ENCODE measurements at places on chromosomes 2 and 18. TPM values are rescaled to one million over a fixed set of nuclear protein-coding genes. Genes with fewer than 3 reads are reported as not detected.

HOXD13 gene
- total RNA-seq = not detected

DNA sequence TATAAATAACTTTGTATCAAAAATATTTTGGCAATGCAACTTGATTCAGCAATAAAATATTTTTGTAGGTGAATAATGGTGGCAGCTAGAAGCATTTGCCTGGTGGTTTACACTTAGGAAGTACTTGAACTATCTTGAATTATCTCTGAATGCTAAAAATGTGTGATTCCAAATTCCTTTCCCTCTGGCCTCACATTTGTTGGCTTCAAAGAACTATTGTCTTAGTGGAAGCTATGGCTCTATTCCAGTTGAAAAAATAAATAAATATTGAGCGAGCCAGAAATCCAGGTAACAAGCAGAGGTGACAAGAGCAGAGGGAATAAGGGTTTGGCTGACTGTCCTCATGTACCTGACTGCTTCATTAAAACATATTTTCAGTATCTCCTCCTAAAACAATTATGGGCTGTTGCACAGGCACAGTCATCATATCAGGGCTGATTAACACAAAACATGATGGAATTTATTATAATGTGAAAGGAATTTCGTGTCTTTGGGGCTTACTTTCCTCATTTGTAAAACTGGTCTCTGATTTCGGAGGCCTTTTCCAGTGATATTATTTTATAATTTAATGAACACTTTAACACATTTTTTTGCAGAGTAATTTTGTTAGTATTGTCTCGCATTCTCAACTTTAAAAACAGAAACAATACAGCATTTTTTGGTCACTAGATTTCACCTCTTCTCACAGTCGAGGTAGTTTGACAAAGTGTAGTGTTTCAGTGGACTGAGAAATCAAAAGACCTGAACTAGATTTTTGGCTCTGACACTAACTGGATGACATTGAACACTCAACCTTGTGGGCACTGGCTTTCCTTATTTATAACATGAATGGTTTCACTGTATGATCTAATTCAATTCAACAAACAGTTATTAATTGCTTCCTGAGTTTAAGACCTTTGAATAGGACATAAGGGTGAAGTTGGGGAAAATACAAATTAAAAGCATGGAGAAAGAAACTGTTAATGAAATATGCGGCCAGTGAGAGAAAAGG, 7.8 kb upstream of the CAVIN2 start:
- DNase-seq = no peak
- peaks cover 4% of the 10 kb centered on the region for H3K36me3 ChIP-seq
- H3K27me3 ChIP-seq = peaks cover 64% of the 10 kb centered on the region
- no peaks in the 10 kb centered on the region for H3K4me1 ChIP-seq

ADD2 gene
- total RNA-seq = 1.3 TPM

DNA sequence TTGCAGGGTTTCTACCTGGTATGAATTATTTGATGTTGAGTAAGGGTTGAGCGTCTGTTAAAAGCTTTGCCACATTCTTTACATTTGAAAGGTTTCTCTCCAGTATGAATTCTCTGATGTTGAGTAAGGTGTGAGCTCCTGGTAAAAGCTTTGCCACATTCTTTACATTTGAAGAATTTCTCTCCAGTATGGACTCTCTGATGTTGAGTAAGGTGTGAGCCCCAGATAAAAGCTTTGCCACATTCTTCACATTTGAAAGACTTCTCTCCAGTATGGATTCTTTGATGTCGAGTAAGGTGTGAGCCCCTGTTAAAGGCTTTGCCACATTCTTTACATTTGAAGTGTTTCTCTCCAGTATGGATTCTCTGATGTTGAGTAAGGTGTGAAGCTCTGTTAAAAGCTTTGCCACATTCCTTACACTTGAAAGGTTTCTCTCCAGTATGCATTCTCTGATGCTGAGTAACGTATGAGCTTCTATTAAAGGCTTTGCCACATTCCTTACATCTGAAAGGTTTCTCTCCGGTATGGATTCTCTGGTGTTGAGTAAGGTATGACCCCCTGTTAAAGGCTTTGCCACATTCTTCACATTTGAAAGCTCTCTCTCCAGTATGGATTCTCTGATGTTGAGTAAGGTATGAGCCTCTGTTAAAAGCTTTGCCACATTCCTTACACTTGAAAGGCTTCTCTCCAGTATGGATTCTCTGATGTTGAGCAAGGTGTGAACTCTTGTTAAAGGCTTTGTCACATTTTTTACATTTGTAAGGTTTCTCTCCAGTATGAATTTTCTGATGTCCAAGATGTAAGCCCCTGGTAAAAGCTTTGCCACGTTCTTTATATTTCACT, 27.1 kb downstream of the ZNF519 start:
- H3K4me1 ChIP-seq = no peaks in the 10 kb centered on the region
- no peaks in the 10 kb centered on the region for H3K27me3 ChIP-seq

GRCh38 chr2:46364797-46365457, 67.7 kb downstream of the EPAS1 start:
- peaks cover 11% of the 10 kb centered on the region for H3K27me3 ChIP-seq
- peaks cover 25% of the 10 kb centered on the region for H3K4me1 ChIP-seq
- H3K27ac ChIP-seq = no peak overlapping the region
- H3K36me3 ChIP-seq = no peaks in the 10 kb centered on the region
- no peak for DNase-seq

IMPACT gene
- total RNA-seq = 16.4 TPM

DNA sequence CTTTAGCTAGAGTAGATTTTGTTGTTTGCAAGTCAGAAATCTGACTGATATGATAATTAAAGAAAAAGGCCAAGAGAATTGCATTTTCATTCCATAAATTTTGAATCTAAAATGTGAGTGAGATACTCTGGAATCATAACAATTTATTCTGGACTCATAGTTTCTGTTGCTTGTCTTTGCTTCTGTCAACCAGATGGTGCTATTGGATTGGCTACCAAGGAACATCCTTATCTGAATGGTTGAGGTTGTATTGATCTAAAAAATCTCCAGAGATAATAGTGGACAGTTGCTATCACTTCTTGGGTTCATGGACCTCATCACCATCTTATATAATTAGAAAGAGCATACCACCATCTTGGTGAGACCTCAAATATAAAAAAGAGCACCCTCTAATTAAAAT, 34.0 kb upstream of the CPS1 start:
- DNase-seq = no peak
- H3K4me3 ChIP-seq = no peak overlapping the region
- no peak overlapping the region for H3K27ac ChIP-seq
- H3K4me1 ChIP-seq = peaks cover 2% of the 10 kb centered on the region

GAREM1 gene
- 0.10 TPM for total RNA-seq

- no peak for DNase-seq
- peaks cover 18% of the 10 kb centered on the region for H3K4me1 ChIP-seq
- H3K27ac ChIP-seq = peak overlapping the region; percentile 83
- no peaks in the 10 kb centered on the region for H3K36me3 ChIP-seq
Measured at GRCh38 chr18:13366541-13366940, 148.0 kb downstream of the LDLRAD4 start.

DNA sequence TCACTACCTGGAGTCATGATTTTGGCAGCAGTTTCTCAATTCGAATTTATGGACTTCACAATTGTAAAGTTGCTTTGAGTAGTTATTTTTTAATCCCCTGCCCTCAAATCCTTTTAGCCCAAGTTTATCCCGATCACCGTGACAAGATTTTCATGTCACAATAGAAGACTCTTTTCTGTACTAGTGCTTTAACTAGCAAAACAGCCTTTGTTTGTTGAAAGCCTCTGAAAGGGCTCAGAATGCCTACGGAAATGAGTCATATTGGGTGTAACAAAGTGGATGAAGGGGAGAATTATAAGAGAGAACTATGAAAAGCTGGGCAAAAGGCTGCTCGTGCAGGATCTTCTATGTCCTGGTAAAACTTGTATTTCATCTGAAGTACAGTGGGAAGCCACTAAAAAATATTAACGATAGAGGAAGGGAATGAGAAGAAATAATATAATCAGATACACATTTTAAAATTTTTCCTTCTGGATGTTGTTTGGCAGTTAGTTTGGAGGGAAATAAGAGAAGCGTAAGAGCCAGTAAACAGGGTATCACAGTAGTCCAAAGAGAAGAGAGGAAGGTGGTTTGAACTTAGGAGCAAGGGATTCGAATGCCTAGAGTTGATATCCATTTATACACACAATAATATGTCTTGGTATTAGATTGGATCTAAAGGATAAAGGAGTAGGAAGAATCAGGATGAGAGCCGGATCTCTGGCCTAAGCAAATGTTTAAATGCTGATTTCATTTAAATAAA, 114.9 kb downstream of the GALNT13 start:
- no peaks in the 10 kb centered on the region for H3K27me3 ChIP-seq
- no peak overlapping the region for H3K4me3 ChIP-seq
- no peak for DNase-seq
- H3K27ac ChIP-seq = no peak overlapping the region
- no peaks in the 10 kb centered on the region for H3K4me1 ChIP-seq

DNA sequence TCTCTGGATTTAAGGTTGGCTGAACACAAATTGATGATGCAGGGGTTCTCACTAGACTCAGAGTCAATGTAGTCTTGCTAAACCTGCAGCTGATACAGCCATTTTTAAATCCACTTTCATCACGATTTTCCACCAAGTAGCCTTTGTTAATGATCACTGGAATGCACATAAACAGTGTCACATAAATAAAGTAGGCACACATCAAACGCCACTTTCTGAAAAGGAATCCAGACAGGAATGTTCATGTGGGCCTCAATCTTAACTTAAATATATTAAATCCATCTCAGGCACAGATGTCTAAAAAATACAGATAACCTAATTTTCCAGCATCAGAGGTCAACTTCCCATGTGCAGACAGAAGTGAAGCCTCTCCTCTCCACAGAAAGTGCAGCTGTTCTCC, 58.3 kb downstream of the LAMA1 start:
- H3K27ac ChIP-seq = no peak overlapping the region
- no peaks in the 10 kb centered on the region for H3K4me1 ChIP-seq

TMEM37 gene
- total RNA-seq = not detected

GRCh38 chr2:145404690-145405089, 884.8 kb upstream of the ZEB2 start:
- no peak for DNase-seq
- H3K4me1 ChIP-seq = no peaks in the 10 kb centered on the region
- H3K27me3 ChIP-seq = no peaks in the 10 kb centered on the region
- no peak overlapping the region for H3K4me3 ChIP-seq
- H3K27ac ChIP-seq = no peak overlapping the region

GRCh38 chr2:70467831-70468779, 85.5 kb downstream of the TGFA start:
- no peaks in the 10 kb centered on the region for H3K27me3 ChIP-seq
- H3K27ac ChIP-seq = no peak overlapping the region
- peaks cover 15% of the 10 kb centered on the region for H3K4me1 ChIP-seq
- no peak for DNase-seq

UGT1A8 gene
- total RNA-seq = not detected

RAD51AP2 gene
- total RNA-seq = not detected

DNA sequence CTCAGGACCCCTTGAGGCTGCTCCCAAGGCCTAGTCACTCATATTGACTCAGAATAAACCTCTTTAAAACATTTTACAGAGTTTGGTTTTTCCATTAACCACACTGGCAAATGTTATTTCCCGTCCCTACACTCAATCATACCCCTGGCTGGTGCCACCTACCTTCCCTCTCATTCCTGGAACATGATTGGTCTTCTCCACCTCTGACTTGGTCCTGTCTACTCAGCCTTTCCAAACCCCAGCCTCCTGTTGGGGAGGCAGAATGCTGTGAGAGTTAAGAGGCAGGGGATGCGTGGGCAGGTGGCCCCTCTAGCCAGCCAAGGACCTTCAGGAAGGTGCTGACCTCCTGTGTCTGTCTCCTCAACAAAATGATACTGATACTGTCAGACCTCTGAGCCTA, 149.3 kb downstream of the CABLES1 start:
- H3K4me3 ChIP-seq = no peak overlapping the region
- DNase-seq = no peak
- H3K27ac ChIP-seq = no peak overlapping the region

DNA sequence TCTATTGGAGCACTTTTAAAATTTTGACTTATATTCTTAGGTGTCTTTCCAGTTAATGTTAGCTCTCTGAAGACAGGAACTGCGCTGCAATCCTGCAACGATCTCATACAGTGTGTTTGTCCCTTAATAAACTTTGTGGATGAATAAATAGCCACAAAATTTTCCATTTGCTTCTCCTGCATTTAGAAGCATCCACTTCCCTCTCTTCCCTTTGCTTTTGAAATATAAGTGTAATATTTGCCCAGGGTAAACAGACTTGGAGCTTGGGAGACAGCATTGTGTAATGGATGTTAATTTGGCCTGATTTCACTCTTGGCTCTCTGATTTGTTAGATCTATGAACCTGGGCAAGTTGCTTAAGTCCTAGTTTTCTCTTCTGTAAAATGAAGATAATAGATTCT, 58.2 kb upstream of the CD28 start:
- H3K27me3 ChIP-seq = no peaks in the 10 kb centered on the region
- DNase-seq = no peak
- peaks cover 4% of the 10 kb centered on the region for H3K4me1 ChIP-seq
- no peaks in the 10 kb centered on the region for H3K36me3 ChIP-seq
- no peak overlapping the region for H3K27ac ChIP-seq

DNA sequence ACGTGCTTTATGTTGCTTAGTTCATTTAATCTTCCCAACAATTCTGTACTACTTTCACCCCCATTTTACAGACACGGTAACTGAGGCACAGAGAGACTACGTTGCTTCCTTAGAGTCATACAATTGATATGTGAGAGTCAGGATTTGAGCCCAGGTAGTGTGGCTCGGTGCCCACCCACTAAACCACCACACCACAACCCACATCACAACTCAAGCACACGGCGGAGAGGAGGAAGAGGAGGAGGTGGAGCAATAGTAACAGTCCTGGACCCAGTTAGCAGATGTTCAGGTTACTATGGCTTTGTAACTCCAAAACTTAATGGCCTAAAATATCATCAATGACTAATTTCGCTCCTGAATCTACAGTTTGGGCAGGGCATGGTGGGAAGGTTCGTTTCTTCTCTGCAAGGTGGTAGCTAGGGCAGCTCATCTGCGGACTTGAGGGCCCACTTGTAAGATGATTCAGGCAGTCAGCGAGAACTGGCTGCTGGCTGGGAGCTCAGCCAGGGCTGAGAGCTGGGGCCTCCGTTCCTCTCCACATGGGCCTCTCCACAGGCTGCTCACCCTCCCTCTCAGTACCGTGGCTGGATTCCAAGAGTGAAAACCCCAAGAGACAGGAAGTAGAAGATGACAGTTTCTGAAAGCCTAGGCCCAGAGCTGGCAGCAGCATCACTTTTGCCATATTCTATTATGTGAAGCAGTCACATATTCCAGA, 167.1 kb downstream of the ZFP36L2 start:
- DNase-seq = no peak

KCNIP3 gene
- not detected for total RNA-seq

DNA sequence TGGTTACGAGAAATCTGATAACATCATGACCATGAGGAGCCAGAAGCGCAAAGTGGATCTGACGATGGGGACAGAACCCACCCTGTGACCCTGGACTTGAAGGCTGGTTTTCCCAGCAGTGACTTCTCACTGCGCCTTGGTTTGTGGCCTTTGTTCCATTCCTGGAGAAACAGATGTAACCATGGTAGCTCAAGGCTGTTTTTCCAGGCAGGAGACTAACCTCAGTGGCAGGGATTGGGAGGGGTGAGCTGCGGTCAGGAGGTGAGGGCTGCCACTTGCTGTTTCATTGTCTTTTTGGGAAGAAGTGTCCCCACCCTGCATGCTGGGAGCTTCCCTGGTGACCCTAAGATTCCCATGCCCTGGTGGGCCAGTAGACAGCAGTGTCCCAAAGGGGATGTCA, 116.4 kb upstream of the SMAD2 start:
- no peaks in the 10 kb centered on the region for H3K4me1 ChIP-seq
- H3K36me3 ChIP-seq = no peaks in the 10 kb centered on the region
- H3K27ac ChIP-seq = no peak overlapping the region
- DNase-seq = no peak
- no peak overlapping the region for H3K4me3 ChIP-seq

AKAIN1 gene
- not detected for total RNA-seq

RAPGEF4 gene
- total RNA-seq = 0.26 TPM

All from T-helper 17 cell (primary cell).